Ascending aorta (tissue), 2 donors: ENCODE measurements at places on chromosomes 7 and 10. TPM values are rescaled to one million over a fixed set of nuclear protein-coding genes. Genes with fewer than 3 reads are reported as not detected.

- H3K4me3 ChIP-seq, result no peak overlapping the region
- H3K4me1 ChIP-seq, result no peaks in the 10 kb centered on the region
- no peak overlapping the region for H3K27ac ChIP-seq
- DNase-seq, result peak; percentile 74
- no peaks in the 10 kb centered on the region for H3K36me3 ChIP-seq
- no peaks in the 10 kb centered on the region for H3K27me3 ChIP-seq
Observed at GRCh38 chr10:129192344-129193128, 274.5 kb upstream of the MGMT start.

DNA sequence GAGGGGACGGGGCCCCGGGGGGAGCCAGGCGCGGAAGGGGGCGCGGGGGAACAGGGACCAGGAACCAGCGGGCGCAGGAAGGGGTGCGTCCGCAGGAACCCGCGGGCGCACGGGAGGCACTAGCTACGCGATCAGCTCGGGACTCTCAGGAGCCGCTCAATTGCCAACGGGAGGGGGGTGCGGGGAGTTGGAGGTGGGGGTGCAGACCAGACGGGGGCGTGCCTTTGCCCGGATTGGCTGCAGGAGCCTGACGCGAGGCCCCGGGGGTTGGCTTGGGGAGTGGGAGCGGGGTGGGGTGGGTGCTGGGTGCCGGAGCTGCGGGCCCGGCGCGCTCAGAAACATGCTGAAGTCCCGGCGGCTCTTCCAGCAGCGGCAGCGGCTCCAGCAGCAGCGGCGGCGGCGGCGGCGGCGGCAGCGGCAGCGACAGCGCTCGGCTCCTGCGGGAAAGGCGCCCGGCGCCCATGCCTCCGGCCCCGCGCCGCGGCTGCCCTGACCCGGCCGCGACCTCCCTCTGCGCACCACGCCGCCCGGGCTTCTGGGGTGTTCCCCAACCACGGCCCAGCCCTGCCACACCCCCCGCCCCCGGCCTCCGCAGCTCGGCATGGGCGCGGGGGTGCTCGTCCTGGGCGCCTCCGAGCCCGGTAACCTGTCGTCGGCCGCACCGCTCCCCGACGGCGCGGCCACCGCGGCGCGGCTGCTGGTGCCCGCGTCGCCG lies at the start of gene ADRB1:
ADRB1 (plus strand) TSS at position 335 of the 715 bp plus-strand sequence; CDS start at position 602, 267 bp downstream.
- H3K4me1 ChIP-seq, result no peaks in the 10 kb centered on the region
- no peaks in the 10 kb centered on the region for H3K27me3 ChIP-seq
- H3K27ac ChIP-seq, result no peak within 1 kb of the TSS
- DNase-seq, result no peak
- H3K4me3 ChIP-seq, result peak within 1 kb of the TSS; percentile 59

DNA sequence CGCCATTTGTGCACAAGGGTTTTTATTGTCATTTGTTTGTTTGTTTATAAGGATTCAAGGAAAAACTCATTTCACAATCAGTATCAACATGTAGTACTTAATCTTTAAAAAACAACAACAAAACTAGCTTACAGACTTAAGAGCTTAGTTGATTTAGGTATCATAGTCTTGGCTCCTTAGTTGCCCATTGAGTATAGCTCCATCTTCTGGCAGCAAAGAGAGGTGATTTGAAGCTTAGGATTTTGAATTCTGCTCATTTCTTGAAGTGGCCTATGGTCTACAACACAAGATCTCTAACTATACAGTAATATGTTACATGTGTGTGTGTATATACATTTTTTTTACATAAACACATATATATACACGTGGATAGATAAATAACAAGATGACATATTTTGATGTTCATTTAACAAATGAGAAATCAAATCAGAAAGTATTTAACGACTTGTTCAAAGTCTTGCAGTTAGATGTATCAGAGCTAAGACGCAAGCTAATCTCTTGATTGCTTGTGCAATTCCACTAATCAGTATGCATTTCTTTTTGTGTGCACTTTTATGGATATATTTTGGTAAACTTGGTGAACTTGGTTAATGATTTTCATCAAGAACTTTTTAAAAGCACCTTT lies 307.3 kb downstream of the CAMK1D start:
- H3K27me3 ChIP-seq, result no peaks in the 10 kb centered on the region
- DNase-seq, result no peak
- no peaks in the 10 kb centered on the region for H3K4me1 ChIP-seq
- no peaks in the 10 kb centered on the region for H3K36me3 ChIP-seq

DNA sequence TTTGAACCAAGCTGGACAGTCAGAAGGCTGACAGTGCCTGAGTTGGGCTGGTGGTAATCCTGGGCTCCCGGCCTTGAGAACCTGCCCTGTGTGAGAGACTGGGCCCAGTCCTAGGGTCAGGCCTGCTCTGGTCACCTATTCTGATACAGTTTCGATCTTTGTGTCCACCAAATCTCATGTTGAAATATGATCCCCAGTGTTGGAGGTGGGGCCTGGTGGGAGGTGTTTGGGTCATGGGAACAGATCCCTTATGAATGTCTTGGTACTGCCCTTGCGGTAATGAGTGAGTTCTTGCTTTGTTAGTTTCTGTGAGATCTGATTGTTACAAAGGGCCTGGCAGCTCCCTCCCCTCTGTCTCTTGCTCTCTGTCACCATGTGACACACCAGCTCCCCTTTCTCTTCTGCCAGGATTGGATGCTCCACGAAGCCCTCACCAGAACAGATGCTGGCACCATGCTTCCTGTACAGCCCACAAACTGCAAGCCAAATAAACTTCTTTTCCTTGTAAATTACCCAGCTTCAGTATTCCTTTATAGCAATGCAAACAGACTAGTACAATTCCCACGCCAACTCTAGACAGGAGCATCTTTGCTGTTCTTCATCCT lies 111.8 kb upstream of the ZNF438 start:
- H3K4me1 ChIP-seq, result no peaks in the 10 kb centered on the region
- no peak overlapping the region for H3K27ac ChIP-seq
- DNase-seq, result no peak
- H3K27me3 ChIP-seq, result no peaks in the 10 kb centered on the region
- H3K4me3 ChIP-seq, result no peak overlapping the region

- H3K4me3 ChIP-seq, result no peak overlapping the region
- no peaks in the 10 kb centered on the region for H3K27me3 ChIP-seq
- H3K27ac ChIP-seq, result no peak overlapping the region
- H3K36me3 ChIP-seq, result no peaks in the 10 kb centered on the region
Observed at GRCh38 chr7:31014826-31015225, 37.3 kb upstream of the ADCYAP1R1 start.

DNA sequence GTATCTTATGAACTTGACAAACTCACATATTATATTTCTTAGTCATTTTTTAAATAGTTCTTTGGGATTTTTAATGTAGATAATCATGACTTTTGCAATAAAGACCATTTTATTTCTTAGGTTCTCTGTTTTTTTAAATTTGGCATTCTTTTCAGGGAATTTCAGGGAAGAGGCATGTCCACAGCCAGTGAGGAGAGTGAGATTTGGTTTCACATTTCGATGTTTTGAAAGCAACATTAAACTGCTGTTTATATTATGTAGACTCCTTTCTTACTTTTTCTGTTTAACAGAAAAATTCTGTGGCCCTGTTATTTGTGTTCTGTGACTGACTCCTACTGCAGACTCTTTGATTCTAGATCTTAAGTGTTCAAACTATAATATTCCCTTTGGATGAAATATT lies 153.7 kb downstream of the FAM107B start:
- no peak overlapping the region for H3K4me3 ChIP-seq
- H3K27me3 ChIP-seq, result no peaks in the 10 kb centered on the region
- no peak overlapping the region for H3K27ac ChIP-seq
- no peaks in the 10 kb centered on the region for H3K4me1 ChIP-seq
- no peak for DNase-seq
- H3K36me3 ChIP-seq, result no peaks in the 10 kb centered on the region

DNA sequence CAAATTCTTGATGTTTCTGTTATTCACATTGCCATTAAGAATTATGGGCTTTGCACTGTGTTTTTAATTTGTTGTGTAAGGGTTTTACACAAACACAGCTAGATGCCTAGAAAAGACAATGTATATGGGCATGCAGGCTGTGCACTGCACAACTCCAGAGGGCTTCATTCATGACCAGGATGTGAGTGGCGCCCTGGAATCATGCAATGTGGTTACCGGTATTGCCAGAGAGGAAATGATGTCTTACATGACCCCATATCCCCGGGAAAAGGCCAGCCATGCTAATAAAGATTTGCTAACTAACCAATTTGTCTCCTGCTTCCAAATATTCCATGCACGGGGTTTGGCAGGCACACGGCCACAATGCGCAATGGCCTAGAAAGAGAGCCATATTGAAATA lies 16.9 kb downstream of the KCNMA1 start:
- no peak overlapping the region for H3K4me3 ChIP-seq
- H3K36me3 ChIP-seq, result no peaks in the 10 kb centered on the region
- no peak for DNase-seq
- peak overlapping the region; percentile 49 for H3K27ac ChIP-seq
- H3K4me1 ChIP-seq, result peaks cover 24% of the 10 kb centered on the region

- DNase-seq, result no peak
- peaks cover 9% of the 10 kb centered on the region for H3K36me3 ChIP-seq
- H3K4me1 ChIP-seq, result no peaks in the 10 kb centered on the region
- no peak overlapping the region for H3K27ac ChIP-seq
- H3K4me3 ChIP-seq, result no peak overlapping the region
Observed at GRCh38 chr10:30897048-30897447, 134.6 kb downstream of the ZNF438 start.

GRCh38 chr10:89183571-89183970 lies 23.5 kb downstream of the CH25H start:
- no peaks in the 10 kb centered on the region for H3K4me1 ChIP-seq
- no peaks in the 10 kb centered on the region for H3K27me3 ChIP-seq
- DNase-seq, result no peak
- H3K36me3 ChIP-seq, result no peaks in the 10 kb centered on the region

GRCh38 chr10:13769946-13770345 lies 183.2 kb downstream of the PRPF18 start:
- no peaks in the 10 kb centered on the region for H3K4me1 ChIP-seq
- no peaks in the 10 kb centered on the region for H3K27me3 ChIP-seq
- no peak overlapping the region for H3K27ac ChIP-seq
- no peak for DNase-seq

- no peak overlapping the region for H3K4me3 ChIP-seq
- H3K36me3 ChIP-seq, result no peaks in the 10 kb centered on the region
- H3K27ac ChIP-seq, result no peak overlapping the region
- DNase-seq, result no peak
Observed at GRCh38 chr10:75065076-75065475, 46.4 kb upstream of the SAMD8 start.

DNA sequence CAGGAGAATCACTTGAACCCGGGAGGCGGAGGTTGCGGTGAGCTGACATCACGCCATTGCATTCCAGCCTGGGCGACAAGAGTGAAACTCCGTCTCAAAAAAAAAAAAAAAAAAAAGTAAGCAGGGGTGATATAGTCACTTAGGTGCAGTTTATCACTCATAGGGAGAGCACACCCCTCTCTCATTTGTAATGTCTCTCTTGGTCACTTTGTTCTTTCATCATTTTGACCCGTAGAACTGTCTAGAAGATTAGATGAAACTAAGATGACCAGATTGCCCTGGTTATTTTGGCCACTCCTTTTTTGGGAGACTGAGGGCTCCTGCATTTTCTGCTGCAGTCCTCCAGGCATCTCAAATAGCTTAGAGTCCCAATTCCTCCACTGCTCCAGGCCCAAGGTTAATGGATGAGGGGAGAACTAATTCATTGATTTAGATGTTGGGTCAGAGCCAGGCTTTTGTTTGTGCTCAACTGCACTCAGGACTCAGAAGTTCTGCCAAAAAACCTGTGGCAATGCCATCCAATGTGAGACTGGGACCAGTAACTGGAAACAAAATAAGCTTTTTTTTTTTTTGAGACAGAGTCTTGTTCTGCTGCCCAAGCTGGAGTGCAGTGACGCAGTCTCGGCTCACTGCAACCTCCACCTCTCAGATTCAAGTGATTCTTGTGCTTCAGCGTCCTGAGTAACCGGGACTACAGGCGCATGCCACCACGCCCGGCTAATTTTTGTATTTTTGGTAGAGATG lies 50.0 kb upstream of the CAMK1D start:
- no peak overlapping the region for H3K27ac ChIP-seq
- H3K27me3 ChIP-seq, result no peaks in the 10 kb centered on the region
- no peaks in the 10 kb centered on the region for H3K4me1 ChIP-seq
- no peaks in the 10 kb centered on the region for H3K36me3 ChIP-seq
- no peak overlapping the region for H3K4me3 ChIP-seq

GRCh38 chr10:133377818-133378250 lies 1.2 kb upstream of the PAOX start:
- H3K36me3 ChIP-seq, result no peaks in the 10 kb centered on the region
- peaks cover 4% of the 10 kb centered on the region for H3K4me1 ChIP-seq
- peak overlapping the region; percentile 98 for H3K4me3 ChIP-seq
- peak overlapping the region; percentile 61 for H3K27ac ChIP-seq
- no peaks in the 10 kb centered on the region for H3K27me3 ChIP-seq
- no peak for DNase-seq

GRCh38 chr10:98509745-98510144 lies 63.0 kb upstream of the HPS1 start:
- no peak overlapping the region for H3K27ac ChIP-seq
- no peak overlapping the region for H3K4me3 ChIP-seq
- no peaks in the 10 kb centered on the region for H3K36me3 ChIP-seq
- DNase-seq, result no peak

GRCh38 chr7:154469652-154470051 lies 417.5 kb downstream of the DPP6 start:
- H3K36me3 ChIP-seq, result no peaks in the 10 kb centered on the region
- no peak overlapping the region for H3K27ac ChIP-seq
- H3K4me1 ChIP-seq, result no peaks in the 10 kb centered on the region
- no peaks in the 10 kb centered on the region for H3K27me3 ChIP-seq

DNA sequence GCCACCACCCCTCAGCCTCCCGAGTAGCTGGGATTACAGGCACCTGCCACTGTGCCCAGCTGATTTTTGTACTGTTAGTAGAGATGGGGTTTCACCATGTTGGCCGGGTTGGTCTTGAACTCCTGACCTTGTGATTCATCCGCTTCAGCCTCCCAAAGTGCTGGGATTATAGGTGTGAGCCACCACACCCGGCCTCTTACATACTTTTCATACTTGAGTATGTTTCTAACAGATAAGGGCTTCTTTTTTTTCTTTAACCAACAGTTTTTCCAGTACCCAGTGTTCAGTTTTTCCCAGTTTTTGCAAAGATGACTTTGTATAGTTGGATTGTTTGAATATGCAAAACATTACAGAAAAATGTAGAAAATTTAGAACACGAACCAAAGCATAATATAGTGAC lies 7.7 kb downstream of the EIF4H start:
- peaks cover 7% of the 10 kb centered on the region for H3K4me1 ChIP-seq
- H3K27me3 ChIP-seq, result no peaks in the 10 kb centered on the region
- H3K4me3 ChIP-seq, result no peak overlapping the region
- no peak for DNase-seq

GRCh38 chr7:121103579-121103978 lies 115.1 kb downstream of the CPED1 start:
- no peak overlapping the region for H3K27ac ChIP-seq
- peaks cover 14% of the 10 kb centered on the region for H3K36me3 ChIP-seq
- no peak for DNase-seq
- no peaks in the 10 kb centered on the region for H3K27me3 ChIP-seq

Gene CTAGE8
- total RNA-seq, result not detected

Gene DPYSL4
- not detected for total RNA-seq

Gene ELFN1
- total RNA-seq, result 7.3 TPM

Gene CYP3A4
- total RNA-seq, result not detected

Gene PPP1R17
- not detected for total RNA-seq

Gene CYP26C1
- total RNA-seq, result not detected

Gene TBRG4
- total RNA-seq, result 216 TPM

Gene ASZ1
- total RNA-seq, result not detected

Gene IL6
- 37.3 TPM for total RNA-seq

Gene RADIL
- 42.4 TPM for total RNA-seq
